ENCODE measurements at places on chromosomes 12 and 14.

GRCh38 chr14:77140359-77141213 lies 1.0 kb downstream of the ZDHHC22 start:
- DNase-seq, result no peak

GRCh38 chr14:70887207-70887681 lies 20.0 kb upstream of the PCNX1 start:
- DNase-seq, result peak; percentile 96

DNA sequence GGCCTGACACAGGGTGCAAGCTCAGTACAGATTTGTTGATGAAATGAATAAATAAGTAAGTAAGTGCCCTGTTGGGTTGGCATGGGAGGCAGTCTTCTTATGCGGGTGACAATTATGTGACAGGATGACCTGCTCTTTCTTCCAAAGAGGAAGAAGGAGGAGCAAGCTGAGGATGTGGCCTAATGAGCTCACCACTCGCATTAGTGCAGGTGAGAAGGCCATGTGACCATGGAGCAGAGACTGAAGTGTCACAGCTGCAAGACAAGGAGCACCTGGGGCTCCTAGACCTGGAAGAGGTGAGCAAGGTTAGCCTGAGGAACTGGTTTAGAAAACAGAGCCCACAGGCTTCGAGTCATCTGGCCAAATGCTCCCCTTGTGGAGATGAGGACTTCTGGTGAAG lies 34.9 kb downstream of the LRTM2 start:
- no peak for DNase-seq

GRCh38 chr12:64323476-64324225 lies 66.9 kb downstream of the C12orf56 start:
- no peak for DNase-seq

DNA sequence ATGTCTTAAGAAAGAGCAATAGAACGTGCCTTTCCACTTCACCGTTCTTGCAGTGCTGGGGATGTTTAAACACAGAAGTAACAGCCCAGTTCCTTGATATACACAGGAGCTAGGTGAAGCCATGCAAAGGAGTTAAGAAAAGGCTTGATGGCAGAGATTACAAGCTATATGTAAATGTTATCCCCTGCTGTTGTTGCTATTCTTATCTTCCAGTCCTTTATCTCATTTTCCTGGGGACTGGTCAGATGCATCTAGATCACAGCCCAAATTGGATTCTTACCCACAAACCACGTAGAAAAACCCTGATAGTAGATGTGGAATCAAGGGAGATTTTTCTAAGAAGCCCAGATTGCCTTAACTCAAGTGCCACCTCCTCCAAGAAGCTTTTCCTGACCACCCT lies 5.5 kb downstream of the ASCL1 start:
- DNase-seq, result no peak
